ENCODE measurements at places on chromosomes 7 and 10. TPM values are rescaled to one million over a fixed set of nuclear protein-coding genes. Genes with fewer than 3 reads are reported as not detected.

DNA sequence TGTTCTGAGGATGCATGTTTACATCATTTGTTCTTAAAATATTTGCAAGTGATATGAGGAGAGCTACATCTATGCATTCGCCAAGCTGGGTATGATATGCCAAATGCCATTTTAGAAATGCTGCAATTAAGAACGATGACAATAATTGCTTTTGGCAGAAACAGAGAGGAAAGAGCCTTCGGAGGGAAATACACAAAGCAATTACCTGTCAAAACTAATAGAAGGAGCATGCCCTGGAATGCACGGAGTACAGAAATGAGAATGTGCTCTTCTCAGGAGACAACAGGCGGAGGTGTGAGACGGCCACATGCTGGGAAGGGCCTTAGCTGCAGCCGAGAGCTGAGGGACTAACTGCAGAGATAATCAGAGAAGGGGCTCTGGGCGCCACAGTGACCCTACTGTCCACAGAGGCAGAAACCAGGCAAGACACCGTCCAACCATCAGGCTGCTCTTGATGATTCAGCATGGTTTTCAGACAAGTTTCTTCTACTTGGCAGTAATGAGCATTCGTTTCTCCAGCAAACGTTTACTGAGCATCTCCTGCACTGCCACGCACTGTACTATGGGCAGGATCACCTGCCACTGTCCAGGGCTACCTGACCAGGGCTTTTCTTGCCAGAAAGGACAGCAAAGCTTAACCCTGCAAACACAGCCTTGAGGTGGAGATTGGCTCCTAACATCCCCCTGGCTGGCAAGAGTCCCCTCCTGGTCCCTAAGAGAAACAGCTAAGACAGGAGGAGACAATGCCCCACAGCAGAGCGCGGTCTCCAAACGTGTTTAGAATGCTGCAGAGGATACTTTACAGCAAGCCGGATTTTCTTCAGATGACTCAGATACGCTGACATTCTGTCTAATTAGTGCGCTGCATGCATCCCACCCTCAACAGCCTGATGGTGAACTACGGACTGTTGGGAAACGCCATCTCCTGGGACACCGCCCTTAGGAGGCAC lies 18.1 kb downstream of the VIPR2 start:
- DNase-seq, result no peak

DNA sequence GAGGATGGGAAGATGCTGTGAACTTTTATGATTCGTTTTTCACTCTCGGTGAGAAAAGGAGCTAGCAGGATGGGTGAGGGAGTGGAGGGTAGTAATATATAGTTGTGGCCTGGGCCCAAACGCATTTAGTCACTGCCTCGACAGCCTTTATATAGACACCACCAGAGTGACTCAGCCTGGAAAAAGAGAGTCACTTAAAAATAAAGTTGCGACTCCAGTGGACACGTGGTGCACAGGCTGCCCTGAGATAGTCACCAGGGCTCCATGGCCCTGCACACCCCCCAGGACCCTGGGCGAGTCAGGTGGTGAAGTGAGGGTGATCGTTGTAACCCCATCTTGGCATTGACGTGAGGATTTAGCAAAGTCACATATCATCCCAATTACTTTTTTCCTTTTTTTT lies 106.7 kb downstream of the CUX1 start:
- DNase-seq, result peak; percentile 60

- no peak for DNase-seq
Measured at GRCh38 chr10:2296179-2296891, 559.0 kb upstream of the ADARB2 start.

GRCh38 chr7:6107924-6108323 lies 76.7 kb downstream of the ANKRD61 start:
- no peak for DNase-seq

- DNase-seq, result no peak
Measured at GRCh38 chr7:128448751-128449302, 6.9 kb upstream of the HILPDA start.

DNA sequence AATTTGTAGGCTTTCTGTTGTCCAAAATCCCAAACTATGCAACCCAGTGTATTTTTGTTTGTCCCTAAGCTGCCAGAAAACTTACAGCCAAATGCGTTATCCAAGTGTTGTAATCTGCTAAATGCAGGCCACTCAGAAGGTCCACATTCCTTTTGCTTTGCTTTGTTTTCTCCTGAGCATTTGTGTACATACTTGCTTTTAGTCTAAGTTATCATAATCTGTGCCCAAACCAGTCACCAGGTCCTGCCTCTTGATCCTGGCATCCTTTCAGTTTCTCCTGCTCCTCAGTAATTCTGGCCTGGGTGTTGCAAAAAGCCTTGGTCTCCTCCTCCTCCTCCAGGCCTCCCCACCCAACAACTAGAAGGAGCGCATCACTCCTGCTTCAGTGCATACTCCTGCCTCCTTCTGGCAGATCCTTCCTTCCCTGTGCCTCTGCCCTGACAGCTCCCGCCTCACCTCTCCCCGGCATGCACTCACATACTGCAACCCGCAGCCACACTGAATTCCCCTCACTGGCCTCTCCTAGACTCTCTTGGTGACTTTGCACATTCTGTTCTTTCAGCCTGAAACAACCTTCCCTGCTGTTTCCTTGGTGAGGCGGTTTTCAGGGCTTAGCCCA lies 2.3 kb downstream of the DENND2A start:
- no peak for DNase-seq

DNA sequence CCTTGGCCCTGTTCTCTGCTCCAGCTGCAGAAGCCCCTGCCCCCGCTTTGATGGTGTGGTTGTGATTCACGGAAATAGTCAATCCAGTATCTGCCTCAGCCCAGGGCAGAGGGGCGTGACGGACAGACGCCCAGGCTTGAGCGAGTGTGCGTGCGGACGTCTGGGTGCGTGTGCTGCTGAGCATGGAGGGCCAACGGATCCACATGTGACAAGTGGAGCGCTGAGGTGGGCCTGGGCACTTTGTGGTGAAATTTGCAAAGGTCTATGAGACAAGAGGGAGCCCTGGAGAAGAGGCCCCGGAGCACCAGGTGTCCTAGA lies 94.4 kb downstream of the WDR37 start:
- no peak for DNase-seq

Gene ZFYVE27
- 20.1 TPM for total RNA-seq

Gene OR2A42
- not detected for total RNA-seq
